ENCODE measurements at places on chromosomes 2 and 18.

- no peak for DNase-seq
These were observed 10.0 kb downstream of the SH3BP4 start for GRCh38 chr2:234961784-234962183.

DNA sequence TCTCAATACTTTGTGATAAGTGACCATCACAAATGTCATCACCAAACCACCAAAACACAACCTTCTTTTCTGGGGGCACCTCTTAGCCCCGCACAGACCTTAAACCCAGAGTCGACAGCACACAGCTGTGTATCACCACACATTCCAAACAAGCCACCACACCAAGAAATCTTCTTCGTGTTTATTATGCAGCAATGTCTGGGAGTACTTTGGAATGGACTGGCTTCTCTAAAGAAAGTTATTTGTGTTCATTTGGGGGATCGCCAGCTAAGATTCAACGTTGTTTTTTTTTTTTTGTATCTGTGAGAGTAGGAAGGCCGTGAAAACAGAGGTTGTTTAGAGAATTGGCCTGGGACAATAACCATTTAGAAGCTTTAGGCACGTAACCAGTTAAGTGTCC lies 1.1 kb upstream of the MTA3 start:
- DNase-seq: no peak

DNA sequence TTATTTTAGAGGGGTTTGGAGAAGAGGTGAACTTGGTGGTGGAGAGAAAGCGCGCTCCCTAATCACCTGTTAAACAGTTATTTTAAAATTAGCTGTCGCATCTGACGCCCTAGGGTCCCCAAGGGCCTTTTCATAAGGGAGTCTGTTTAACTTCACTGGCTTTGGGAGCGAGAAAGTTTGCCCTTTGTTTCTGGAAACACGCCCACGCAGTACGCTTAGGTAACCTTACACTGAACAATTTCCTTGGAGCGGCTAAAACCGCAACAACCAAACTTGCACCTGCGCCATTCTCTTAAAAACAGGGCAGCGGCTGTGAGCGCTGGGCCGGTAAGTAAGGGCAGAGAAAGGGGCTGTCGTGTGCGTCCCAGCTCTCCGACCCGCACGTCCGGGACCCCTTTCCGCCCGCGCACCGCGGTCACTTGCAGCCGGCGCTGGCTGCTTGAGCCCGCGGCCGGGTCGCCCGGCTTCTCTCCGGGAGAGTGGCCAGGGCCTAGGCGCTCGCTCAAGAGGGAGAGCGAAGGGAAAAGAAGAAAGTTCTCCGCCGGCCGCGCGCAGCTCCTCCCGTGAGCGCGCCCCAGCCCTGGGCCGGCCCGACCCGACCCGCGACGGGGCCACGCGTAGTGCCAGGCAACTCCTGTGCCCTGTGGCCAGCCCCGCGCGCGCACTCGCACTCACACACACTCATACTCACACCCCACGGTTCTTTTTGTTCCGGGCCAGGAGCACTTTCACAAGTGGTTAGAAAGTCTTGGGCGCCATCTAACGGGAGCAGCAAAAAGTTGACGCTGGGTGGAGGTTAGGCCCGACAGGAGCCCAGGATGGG lies 19.2 kb downstream of the POU3F3 start:
- peak; percentile 90 for DNase-seq

DNA sequence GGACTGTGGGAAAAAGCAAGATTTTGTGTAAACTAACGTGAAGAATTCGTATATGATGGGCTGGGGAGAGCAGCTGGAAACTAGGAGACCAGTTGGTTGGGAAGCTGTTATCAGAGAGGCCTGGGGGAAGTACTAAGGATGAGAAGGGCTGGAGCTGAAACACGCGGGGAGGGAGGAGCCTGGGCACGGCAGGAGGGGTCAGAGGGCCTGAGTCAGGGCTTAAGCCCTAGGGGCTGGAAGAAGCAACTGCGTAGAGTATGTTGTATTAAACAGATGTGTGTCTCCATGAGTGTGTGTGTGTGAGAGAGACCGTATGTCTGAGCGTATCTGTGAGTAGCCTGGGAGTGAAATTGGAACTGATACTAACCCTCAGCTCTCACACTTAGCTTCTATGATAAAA lies 8.4 kb downstream of the POMC start:
- no peak for DNase-seq

DNA sequence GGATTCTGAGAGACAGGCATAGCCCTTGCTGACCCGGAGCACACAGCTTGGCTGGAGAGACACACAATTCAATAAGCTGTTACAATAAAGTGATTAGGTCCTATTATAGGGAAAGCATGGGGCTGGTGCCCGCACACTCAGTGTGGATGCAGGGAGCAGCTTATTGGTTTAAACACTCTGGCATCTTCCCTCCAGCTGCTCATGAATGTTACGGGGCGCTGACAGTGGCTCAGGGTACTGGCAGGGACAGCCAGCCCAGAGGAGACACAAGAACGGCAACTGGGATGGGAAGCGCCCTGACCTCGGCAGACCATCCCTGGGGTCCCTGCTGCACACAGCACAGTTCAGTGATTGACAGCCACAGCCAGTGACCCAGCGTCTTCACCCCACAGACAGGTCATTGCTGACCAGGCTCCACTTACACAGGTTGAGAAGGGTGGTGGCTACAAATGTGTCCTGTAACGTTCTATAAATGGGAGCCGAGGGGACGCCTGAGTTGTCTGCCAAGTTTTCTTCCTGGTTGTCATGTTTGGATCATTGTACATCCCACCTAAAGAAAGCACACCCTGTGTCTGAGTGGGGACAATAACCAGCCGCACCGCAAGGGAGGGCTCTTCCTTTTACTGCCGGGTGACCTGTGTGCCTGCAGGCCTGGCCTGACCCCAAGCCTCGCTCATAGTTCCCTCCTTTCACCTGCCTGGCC lies 60.3 kb downstream of the SH3BP4 start:
- no peak for DNase-seq

DNA sequence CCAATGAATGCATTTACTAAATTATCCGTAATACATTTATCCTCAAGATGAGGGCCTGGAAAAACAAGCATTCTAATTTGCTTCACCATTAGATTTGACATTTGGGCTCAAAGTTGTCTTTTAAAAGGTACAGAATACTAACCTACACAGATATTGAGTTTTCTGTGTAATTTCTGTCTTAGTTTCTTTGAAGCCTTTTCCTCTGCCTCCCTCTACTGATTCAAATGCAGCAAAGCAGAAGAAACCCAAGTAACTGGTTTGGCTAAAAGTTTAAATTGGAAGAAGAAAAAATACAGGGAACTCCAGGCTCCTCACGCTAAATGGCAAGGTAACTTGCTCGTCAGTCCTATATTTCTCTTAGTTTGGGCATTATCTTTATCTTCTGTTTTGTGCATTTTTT lies 53.3 kb upstream of the SLC5A7 start:
- DNase-seq: no peak

GRCh38 chr2:157315901-157316300 lies 9.7 kb downstream of the ERMN start:
- no peak for DNase-seq

DNA sequence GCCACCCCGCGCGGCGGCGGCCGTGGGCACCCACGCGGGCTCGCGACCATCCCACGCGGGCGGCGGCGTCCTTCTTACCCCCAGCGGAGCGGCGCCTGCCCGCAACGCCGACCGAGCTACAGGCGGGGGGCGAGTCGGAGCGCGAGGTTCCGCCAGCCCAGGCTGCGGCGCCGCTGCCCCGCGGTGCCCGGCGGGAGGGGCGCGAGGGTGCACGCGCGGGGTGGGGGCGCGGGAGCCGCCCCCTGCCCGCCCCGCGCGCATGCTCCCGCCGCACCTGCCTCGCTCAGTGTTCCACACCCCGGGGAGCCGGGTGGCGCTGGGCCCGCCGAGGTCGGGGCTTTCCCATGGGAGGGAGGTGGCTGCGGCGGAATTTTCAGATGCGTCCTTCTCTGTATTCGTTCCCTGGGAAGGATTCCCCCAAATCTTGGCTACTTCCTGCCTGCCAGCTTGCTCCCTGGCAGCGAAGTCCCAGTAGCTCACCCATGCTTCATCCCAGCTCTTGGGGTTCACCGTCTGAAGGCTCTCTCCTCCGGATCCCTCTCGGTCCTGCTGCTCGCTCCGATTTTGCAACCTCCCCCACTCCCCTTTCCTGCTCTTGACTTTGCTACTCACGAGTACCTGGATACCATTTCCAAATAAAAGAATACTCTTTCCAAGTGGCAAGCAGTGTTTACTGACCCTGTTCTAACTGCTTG lies at the start of gene L3MBTL4:
L3MBTL4 (minus strand) TSS at position 189 of the 695 bp plus-strand sequence. CDS start 103,286 bp downstream, outside the sequence.
- DNase-seq: no peak

DNA sequence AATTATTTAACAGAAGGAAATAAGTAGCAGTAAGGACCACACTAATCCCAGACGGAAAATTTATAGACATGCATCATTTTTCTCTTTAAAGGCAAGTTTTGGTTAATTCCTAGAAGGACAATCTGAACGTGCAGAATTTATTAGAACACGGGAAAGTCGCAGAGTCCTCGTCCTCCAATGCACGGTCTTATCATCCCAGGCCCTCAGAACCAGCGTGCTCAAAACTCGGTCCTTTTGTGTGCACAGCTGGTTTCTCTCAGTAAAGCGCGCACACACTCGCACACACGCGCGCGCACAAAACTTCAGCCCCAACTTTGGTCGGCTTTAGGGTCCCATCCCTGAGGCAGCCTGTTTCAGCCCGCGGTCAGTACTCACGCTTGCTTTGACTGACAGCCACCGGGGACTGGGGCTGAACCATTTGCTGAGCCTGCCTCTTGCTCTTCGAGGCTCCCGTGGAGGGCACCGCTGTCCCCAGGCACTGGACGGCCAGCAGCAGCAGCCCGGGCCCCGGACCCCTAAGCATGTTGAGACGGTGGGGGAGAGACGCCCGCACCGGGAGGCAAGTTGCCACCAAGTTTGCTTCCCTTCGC lies 493 bp downstream of the FN1 start:
- DNase-seq: no peak
